ENCODE measurements at places on chromosomes 6 and 20.

GRCh38 chr6:156256161-156256560, 521.0 kb upstream of the ARID1B start:
- no peak for DNase-seq

DNA sequence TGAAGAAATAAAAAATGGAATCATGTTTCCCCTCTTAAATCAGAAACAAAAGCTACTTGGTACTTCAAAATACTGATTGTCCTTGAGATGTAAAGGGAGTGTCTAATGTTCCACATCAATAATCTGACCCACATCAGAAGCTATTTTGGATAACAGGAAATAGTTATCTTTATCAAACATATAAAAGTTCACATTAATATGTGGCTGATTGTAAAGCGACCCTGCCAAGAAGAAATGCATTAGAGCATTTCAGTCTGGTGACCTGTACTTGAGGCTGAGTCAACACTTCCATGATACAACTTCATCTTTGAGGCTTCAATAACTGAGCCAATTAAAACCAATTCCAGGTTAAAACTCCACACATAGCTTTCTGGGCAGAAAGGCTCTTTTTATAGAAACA, 31.8 kb downstream of the SYNE1 start:
- no peak for DNase-seq

GRCh38 chr20:52259295-52259694, 67.7 kb upstream of the ZFP64 start:
- DNase-seq, result no peak

GRCh38 chr20:53595018-53595378, 1.4 kb upstream of the ZNF217 start:
- no peak for DNase-seq

GRCh38 chr6:98900706-98901105, 47.0 kb downstream of the FBXL4 start:
- no peak for DNase-seq
